ENCODE measurements at places on chromosomes 16 and 17.

DNA sequence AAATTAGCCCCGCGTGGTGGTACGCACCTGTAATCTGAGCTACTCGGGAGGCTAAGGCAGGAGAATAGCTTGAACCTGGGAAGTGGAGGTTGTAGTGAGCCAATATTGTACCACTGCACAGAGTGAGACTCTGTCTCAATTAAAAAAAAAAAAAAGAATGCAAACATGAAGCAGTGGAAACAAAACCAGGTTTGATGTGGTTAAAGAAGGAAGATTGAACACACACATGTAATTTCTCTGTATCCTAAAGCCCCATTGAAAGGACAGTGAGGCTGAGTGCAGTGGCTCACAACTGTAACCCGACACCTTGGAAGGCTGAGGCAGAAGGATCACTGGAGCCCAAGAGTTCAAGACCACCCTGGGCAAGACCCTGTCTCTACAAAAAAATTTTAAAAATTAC lies 26.5 kb upstream of the SBK1 start:
- no peak for DNase-seq

DNA sequence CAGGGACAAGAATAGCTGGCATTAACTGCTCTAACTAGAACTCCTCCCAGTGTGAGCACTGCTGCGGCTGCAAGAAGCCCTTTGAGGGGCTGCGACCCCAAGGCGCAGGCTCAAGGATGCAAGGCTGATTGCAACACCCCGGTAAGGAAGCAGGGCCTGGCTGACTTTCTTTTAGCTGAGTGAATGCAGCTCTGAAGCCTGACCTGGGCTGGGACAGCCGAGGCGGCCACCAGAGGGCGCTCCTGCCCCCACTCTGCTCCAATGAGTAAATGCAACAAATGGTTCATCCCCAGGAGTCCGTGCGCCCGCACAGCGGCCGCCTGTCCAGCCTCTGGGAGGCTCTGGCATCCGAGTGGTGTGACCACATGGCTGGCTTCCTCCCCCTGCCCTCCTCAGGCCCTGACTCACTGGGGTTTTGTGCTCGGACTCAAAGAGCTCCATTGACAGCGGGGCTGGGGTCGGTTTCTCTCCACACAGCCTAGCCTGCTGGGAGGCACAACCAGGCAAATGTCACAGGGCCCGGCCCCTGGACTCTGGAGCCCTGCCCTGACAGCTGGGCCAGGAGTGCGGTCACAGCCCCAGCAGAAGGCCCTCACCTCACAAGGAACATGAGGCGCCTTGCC lies at the start of gene SMIM5:
TSS of gene SMIM5 (plus strand) at position 572 of the 623 bp plus-strand sequence. CDS start 6,768 bp downstream, outside the sequence.
- DNase-seq, result peak; percentile 92

DNA sequence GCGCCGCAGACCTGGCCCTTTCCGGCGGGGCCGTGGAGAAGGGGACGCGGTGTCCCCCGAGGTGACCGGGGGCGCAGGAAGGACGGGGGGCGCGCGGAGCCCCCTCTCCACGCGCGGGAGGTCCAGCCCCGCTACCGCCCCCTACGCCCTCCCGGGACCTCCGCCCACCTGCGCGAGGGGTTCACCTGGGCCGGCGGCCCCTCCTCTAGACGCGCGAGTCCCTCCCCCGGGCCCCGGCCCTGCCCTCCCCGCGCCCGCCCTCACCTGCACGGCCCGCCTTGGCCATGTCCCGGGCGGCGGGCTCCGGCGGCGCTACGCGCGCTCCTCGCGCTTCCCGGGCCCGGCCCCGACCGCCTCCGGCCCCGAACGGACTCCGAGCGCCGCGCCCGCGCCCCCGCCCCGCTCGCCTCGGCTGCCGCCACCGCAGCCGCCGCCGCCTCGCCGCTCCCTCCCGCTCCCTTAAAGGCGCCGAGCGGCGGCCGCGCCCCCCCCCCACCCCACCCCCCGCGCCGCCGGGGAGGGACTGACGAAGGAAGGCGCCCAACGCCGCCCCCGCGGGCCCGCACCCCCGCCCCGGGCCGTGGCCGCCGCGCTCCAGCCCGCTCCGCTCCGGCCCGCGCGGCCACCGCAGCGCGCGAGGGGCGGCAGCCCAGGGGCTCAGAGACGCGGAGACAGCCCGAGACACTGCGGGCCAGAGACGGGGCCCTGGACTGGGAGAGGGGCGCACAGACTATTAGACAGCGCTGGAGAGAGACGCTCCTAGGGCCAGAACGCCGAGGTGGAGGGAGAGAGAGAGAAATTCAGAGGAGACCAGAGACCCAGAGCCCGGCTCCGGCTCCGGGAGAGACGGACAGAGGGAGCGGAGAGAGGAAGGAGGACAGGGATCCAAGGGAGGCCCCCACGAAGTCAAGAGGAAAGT lies at the start of gene PITPNM3:
TSS of gene PITPNM3 (minus strand) at position 435 of the 919 bp plus-strand sequence. CDS start at position 286, 149 bp downstream.
- DNase-seq, result peak; percentile 54

DNA sequence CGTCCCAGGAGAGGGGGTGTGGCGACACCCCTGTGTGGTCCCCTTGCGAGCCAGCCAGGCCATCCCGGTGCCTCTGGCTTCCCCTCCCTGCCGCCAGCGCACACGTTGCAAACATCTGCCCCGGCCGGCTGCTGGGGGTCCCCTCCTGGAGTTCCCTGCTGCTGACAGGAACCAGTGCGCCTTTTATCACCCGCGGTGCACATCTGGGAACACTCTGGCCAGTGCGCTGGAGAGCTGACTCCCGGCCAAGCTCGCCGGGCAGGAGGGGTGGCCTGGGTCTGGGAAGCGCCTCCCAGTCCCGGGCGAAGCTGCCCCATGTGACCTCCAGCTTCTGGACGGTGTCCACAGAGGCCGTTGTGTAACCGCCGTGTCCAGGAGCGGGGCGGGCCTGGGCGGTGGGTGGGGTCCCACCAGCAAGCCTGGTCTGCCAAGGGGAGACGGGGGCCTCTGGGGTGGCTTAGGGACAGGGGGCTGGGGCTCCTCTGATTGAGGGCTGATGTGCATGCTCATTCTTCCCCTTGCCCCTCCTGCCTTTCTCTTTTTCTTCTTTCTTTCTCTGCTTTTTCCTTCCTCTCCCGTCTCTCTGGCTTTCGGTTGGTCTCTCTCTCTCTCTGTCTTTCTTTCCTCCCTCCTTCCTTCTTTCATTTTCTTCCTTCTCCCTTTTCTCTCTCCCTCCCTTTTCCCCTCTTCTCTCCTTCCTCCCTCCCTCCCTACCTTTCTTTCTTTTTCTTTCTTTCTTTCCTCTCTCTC lies 25.2 kb upstream of the CIBAR2 start:
- DNase-seq, result peak; percentile 92

- no peak for DNase-seq
These were observed 1.5 kb upstream of the MFSD6L start for GRCh38 chr17:8800656-8801055.

GRCh38 chr16:1452530-1452929 lies 8.2 kb upstream of the CCDC154 start:
- no peak for DNase-seq

DNA sequence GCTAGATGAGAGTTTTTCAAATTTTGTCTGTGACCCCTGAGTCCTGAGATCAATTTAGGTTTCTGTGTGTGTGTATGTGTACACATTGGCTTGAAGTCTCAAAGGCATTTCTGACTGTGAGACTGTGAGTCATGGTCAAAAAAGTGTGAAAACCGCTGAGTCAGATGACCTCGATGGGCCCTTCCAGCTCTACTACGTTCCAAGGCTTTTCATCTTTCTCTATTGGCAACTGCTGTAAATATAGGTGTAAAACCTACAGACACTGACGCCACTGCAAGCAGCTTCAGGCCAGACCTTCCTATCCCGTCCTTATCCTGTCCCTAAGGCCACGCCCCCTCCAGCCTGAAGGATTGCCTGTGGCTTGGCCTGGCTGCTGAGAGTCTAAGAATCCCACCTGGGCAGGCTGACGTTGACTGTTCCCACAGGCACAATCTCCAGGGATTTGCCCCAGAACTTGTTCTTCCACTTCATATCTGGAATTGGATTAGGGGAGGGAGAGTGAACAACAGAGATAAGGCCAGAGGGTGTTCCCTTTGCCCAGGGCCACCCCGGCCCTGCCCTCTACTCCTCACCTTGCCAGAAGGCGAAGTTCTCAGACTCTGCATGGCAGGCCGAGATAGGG lies 11.3 kb downstream of the OSBPL7 start:
- peak; percentile 93 for DNase-seq

DNA sequence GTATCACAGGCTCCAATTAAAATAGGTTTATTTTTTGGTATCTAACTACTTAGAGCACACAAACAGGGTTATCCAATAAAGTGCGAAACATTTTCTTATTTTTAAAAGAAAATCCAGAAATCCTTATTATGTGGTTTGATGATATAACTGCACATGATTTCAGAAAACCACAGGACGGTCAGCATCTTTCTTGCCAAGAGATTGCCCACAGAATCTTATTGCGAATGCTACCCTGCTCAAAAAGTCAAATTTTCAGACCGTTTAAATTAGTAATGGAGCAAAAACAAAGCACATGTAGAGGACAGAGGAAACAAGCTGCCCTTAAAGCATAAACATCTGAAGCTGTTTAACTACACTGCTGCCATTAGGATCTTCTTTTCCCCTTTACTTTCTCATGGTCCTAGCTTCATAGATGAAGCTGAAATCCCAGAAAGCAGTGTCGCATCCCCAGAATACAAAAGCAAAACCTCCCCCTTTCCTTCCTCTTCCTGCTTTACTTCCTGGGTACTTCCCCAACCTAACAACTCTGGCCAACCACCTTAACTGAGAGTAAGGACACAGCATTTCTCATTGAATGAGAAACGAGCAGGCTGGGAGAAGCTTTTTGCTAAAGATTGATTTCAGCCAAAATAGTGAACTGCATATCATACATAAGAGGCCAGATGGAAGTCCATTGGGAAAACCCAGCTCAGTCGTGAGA lies 43.7 kb downstream of the CMTM4 start:
- no peak for DNase-seq

- DNase-seq, result no peak
These were observed 9.0 kb downstream of the MEAK7 start for GRCh38 chr16:84495506-84495905.

GRCh38 chr16:53202398-53202797 lies 147.6 kb downstream of the CHD9 start:
- DNase-seq, result no peak

- no peak for DNase-seq
These were observed 5.6 kb downstream of the ASGR2 start for GRCh38 chr17:7108981-7109380.

DNA sequence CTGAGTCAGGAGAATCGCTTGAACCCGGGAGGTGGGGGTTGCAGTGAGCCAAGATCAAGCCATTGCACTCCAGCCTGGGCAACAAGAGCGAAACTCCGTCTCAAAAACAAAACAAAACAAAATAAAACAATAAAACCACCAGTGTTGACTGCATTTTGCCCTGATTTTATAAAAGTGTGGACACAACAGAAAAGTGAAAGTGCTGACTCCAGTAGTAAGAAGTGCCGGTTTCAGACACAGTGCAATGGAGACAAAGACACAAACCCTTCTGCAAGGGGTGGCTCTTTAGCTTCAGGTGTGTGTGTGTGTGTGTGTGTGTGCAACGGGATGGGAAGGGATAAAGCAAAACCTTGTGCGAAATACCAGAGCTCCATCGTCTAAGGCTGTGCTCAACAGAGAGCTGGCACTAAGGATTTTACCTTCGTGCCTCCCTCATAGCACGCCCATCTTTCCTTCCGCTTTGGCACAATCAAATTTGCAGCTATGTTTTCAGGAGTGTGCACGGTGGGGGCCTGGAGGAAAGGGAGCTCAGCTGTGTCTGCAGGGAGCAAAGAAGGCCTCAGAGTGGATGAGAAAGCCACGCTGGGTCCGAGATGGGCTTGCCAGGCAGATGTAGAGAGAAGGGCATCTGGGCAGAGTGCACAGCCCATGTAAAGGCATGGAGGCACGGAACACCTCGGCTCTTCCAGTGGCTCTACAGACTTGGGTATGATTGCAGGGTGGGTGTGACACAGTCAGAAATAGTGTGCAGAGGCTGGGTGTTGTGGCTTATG lies 15.5 kb downstream of the MXRA7 start:
- no peak for DNase-seq

DNA sequence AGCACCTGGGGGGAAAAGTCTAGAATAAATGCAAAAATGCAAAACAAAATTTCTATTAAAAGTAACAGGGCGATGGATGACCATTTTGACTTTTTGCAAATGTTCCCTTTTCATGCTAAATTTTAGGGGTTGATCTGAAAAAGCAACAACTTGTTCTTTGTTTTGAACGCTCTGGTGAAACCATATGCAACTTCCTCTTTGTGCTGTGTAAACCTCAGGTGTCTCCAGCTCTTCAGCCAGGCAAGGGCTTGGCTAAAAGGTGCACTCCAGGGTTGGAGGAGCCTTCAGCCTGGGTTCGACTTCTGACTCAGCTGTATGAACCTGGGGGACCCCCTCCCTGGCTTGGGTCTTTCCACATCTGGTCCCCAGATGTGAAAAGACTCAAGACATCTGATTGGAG lies 9.5 kb downstream of the IRF8 start:
- no peak for DNase-seq

DNA sequence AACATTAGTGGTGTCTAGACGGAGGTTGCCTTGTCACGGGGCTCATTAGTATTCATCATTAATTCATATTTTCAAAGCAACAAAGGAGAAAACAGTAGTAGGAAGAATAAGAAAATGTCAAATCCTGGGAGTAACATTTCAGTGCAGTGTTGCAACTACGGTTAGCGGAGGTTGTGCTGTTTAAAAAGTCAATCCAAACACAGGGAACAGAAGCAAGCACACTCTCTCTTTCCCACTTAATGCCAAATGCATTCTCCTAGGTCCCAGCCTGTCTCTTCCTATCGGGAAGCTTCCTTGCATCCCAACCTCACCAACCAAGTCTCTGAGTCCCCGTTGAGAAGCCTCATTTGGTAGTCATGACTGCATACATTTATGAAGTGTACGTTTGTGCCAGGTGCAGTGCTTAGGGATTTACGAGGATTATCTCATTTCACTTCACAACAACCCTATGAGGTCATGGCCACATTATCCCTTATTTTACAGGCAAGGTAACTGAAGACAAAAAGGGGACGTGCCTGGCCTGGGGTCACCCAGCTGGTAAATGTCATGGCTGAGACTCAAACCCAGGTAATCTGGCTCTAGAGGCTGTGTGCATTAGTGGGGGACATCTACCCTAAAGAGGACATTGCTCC lies 283.6 kb upstream of the SALL1 start:
- DNase-seq, result no peak

- no peak for DNase-seq
These were observed 38.7 kb downstream of the LAT start for GRCh38 chr16:29023279-29024277.

DNA sequence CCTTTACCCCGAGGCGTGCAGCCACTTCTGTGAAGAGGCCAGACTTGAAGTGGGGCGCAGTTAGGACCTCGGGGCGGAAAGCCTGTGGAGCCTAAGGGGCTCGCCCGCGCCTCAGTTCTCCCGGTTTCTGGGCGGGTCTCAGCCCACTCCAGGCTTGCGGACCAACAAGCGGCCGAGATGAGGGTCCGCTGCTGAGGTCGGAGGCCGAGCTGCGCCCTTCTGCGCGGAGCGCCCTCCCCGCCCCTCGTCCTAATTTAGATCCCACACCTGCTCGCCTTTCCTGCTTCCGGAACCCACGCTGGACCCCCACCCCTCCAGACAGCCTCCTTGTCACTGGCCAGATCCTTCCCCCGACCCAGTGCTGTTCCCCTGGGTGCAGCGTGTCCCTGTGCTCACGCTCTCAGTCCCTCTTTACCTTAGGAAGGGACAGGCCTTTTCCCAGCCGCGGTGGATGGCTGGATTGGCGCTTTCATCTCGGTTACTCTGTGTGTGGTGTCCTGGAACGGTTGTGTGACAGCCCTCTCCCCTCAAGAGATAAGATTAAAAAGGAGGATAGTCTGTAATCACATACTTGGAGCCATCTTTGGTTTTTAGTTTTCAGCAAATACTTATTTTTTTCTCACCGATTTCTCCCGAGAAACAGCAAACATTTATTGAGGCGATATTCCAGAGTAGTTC lies 933 bp upstream of the ATXN7L3 start:
- peak; percentile 49 for DNase-seq

GRCh38 chr16:57268804-57269800 lies 15.4 kb downstream of the PLLP start:
- DNase-seq, result peak; percentile 90

- DNase-seq, result peak; percentile 82
These were observed 367 bp downstream of the MGRN1 start for GRCh38 chr16:4624827-4625559.
